ENCODE measurements at places on chromosomes 16 and 17. TPM values are rescaled to one million over a fixed set of nuclear protein-coding genes. Genes with fewer than 3 reads are reported as not detected.

The HOXB8 gene
- not detected for total RNA-seq

DNA sequence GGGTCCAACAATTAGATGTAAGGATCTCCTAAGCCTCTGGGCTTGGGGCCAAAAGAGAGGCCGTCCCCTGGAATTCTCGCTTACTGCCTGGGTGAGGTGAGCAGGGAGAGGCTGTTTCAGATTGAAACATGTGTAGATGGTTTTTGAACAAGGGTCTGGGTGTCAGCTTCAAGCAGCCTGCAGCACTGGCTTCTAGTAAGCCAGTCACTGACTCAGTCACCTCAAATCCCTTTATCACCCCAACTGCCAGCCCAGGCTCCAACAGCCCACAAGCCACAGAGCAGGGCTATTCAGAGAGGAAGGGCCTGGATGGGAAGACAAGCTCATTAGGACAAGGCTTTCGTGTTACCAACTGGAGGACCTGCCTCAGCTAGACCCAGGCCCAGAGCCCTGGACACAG is 180.2 kb downstream of the CCT6B start:
- DNase-seq = no peak

DNA sequence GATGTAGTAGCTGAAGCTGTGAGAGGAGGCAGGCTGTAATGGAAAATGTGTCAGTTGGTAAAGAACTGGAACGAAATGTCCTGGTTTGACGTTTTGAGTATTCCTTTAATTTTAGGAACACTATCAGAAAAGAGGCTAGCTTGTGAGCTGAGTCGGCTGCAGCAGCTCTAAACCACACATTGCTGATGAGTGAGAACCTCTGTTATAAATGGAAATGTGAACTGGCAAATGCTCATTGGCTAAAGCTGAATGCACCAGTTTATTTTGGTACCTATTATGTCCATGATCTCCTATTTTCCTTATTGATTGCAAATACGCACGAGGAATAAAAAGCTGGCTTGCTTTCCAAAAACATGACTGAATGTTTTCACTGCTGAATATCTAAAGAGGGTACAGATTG is 11.0 kb upstream of the WIPI1 start:
- no peak for DNase-seq

DNA sequence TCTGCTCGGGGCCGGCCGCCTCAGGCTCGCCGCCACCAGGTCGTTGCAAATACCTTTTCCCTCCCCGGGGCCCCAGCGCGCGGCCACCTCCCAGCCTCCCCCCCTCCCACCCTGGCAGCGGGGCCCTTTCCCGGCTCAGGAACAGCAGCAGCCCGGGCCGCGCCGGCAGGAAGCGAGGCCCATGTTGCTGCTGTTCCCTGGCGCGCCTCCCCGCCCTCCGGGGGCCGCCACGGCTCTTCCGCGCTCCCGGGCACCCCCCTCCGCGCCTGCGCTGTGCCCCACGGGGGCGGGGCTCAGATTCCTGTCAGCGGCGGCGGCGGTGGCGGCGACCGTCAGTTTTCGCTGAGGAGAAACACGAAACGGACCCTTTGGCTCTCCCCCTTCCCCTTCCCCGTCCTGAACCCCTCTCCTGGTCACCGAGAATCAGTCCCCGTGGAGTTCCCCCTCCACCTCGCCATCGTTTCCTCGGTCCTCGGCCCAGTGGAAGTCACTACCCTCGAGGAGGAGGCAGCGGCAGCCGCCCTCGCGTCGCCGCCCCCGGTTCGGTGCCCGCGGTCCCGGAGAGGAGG is at the start of gene NFAT5:
NFAT5 (plus strand) TSS at position 296 of the 569 bp plus-strand sequence. CDS start 336 bp downstream, outside the sequence.
- peak; percentile 85 for DNase-seq

Measured in psoas muscle (tissue), 8 donors.